ENCODE measurements at places on chromosomes 12 and 14. TPM values are rescaled to one million over a fixed set of nuclear protein-coding genes. Genes with fewer than 3 reads are reported as not detected.
A peak's percentile ranks its signal among the peaks of the same experiment; 100 is the strongest.

The HHIPL1 gene
- 0.08 TPM for total RNA-seq

- no peak for DNase-seq
Measured at GRCh38 chr12:119807380-119807779, 69.7 kb downstream of the CIT start.

DNA sequence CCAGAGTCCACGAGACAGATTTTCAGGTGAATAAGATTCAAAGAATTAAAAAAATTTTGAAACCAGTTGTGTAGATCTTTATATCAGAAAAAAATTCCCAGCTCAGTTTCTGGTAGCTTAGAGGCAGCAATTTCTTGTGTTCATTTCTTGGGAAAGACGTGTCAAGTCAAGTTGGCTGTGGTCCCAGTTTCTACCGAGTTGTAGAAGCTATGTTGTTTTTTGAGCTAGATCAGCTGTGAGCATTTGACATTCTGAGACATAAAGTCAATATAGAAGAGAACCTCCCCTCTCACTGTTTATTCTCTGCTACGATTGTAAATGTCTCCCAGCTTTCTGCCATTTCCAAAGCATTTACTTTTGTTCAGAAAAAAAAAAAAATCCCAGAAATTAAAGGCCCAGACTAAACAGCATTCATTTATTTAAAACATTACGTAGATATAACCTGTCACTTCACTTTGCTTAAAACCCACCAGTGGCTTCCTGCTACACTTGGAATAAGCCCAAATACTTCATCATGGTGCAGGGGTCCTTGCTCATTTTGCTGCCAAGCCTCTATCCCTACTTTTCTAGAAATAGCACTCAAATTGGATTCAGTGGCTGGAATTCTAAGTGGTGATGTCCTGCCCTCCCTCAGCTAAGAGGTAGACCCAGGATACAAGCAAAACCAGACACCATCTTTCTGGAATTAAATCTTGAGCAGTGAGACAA lies 20.6 kb upstream of the PYGL start:
- no peak for DNase-seq

GRCh38 chr12:22935501-22935900 lies 310.5 kb downstream of the ETNK1 start:
- no peak for DNase-seq

The MIP gene
- not detected for total RNA-seq

DNA sequence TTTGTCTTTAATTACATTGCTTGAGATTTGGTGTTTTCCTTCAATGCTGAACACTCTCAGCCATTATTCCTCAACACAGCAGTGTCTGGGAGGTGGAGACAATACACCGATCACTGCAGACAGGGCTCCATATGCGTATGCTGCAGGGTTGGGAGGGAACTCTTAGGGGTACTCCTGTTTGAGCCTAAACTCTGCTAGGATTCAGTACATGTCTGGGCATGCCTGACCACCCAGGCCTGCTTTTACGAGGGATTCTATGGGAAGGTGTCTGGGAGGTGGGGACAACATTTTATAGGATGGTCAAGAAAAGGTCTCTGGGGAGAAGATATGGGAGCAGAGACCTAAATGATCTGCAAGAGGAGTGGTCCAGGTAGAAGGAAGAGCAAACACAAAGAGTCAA lies 34.3 kb downstream of the DHRS2 start:
- no peak for DNase-seq

DNA sequence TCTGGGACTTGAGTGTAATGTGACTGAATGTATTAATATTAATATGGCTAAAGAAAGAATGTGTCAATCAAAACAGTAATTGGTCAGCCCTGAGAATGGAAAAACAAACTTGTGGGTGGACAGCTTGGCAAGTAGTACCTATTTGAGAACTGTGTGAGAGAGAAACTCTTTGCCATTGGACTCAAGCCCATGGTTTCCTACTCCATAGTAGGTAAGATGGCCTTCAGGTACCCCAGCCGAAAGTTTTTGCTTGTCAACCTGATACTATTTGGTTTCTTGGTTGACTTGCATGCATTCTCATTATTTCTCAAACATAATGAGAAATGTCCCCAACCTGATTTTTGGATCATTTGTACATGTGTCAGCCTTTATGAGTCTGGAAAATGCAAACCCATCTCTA lies 391.1 kb downstream of the MDGA2 start:
- DNase-seq = no peak

The TAS2R7 gene
- total RNA-seq = not detected

DNA sequence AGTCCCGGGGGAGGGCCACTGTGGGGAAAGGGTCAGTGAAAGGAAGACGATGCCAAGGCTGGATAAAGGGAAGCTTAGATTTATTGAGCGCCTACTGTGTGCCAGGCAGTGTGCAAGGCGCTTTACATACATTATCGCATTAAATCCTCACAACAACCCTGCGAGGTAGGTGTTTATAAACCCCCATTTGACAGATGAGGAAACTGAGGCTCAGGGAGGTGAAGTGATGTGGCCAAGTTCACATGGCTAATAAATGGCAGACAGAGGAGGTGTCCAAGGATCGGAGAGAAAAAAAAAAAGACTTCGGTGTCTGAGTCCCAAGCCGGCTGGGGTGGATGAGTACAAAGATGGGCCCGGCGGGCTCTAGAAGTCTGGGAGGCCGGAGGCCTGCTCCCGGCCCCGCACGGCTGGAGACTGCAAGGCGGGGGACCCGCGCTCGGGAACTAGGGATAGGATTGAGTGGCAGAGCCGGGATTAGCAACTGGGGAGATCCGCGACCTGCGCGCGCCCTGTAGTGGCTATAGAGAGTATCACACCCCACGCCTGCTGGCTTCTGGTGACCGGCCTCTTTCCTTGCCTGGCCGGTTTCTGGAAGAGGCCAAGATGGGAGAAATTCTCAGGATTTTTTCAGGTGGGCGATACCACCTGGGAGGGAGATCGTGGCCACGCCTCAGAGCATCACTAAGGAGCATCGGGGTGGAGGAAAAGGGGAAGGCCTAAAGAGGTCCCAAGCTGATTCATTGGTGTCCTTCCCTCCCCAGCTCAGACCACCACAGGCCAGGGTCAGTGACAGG lies 3.9 kb downstream of the DDN start:
- DNase-seq = peak; percentile 62

DNA sequence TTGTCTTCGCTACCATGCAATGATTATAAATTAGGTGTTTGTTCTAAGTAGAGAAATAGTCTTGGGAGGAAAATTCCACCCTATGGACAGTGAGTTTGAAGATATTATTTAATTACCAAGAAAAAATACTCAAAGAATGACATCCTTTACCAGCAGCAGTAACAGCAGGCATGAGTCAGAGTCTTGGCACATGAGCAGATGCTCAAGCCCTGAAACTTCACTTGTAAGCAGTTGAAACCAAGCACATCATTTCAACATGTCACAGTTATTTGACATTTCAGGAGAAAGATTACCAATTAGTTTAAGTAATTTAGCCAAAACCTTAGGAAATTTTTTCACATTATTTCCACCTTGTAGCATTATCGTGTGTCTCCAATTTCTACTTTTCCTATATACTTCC lies 99.2 kb downstream of the C12orf50 start:
- no peak for DNase-seq

The CLEC12A gene
- 0.60 TPM for total RNA-seq

- no peak for DNase-seq
Measured at GRCh38 chr12:12513416-12514006, 49.2 kb downstream of the DUSP16 start.

DNA sequence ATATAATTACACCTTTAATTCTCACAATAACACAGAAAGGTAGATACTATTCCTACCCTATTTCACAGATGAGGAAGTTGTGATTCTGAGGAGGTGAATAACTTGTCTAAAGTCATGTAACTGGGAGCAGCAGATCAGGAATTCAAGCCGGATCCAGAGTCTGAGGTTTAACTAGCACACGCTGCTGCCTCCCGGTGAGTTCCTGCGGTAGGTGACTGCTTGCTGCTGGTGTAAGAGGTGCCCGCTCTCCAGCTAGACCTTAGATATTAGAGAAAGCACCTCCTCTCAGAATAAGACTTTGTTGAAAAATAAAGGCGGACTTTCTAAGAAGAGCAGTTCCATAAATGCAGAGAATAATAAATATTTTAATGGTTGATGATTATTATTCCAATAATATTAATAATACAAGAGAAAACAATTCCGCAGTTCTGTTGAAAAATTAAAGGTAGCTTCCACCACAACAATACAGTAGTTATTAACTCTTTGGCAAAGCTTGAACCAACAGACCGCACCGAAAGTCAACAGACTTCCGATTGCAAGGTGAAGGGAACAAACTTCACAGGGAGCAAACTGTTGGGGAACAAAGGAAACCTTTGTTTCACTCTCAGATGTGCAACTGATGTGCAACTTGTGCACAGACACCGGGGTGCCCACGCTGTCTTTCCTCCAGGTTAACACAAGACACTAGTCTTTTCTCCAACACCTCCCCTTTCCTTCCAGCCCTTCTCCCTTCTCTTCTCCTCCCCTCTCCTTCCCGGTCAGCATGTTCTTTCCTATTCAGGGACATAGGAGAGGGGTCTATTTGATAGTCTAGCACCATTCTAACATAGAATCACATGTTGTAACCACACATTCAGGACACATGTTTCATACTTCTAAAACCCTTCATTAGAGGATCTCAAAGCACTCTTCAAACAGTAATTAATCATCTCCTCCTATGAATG lies 73.2 kb upstream of the EGLN3 start:
- DNase-seq = no peak

The OR6C2 gene
- total RNA-seq = not detected

- no peak for DNase-seq
Measured at GRCh38 chr14:100042286-100042685, 22.9 kb upstream of the EVL start.

DNA sequence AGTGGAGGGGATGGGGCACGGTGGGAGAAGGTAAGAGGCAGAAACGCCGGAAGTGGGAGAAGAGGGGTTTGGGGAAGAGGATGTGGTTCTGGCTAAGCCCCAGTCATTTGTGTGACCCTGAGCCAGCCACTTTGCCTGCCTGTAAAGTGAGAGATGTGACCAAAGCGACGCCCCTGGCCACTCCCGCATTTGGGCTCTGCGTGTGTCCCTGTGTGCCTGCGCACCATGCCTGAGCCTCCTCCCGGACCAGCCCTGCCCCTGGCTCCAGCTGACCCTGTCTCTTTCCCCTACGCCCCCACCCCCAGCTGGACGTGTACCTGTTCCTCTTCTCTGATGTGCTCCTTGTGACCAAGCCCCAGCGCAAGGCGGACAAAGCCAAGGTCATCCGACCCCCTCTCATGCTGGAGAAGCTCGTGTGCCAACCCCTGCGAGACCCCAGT lies 8.0 kb downstream of the PLEKHG6 start:
- DNase-seq = no peak

The PAH gene
- not detected for total RNA-seq

DNA sequence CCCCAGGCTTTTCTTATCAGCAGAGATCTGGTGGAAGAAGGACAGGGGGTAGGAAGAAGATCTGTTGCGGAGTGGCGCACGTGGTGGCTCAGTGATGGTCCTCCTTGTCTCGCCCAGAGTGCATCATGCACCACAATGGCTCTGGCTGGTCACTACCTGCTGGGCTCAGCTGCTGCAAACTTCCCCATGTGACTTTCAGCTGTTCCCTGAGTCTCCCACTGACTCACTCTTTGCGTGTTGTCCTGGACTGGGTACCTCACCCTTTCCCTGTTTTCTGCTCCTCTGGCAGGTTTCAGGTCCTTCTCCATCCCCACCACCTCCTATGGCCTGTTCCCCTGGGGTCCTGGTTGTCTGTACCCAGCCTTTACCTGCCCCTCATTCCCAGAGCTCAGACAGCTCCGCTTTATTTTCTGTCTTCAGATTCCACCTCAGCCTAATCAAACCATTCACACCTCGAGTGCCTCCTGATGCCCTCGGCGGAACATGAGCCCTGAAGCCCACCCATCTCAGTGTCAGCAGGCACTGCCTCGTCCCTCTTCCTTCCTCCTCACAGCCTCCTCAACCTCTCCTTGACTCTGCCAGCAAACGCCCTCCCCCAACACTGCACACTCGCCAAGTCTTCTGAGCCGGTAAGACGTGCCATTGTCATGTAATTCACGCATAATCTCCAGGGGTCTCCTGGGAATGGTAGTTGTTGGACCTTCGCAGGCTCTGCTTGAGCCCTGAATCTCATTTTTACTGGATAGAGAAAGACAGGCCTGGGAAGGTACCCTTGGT lies 1.8 kb downstream of the C1R start:
- no peak for DNase-seq

The BICDL1 gene
- 44.7 TPM for total RNA-seq

- DNase-seq = no peak
Measured at GRCh38 chr12:18242380-18243089, 18.8 kb upstream of the PIK3C2G start.

DNA sequence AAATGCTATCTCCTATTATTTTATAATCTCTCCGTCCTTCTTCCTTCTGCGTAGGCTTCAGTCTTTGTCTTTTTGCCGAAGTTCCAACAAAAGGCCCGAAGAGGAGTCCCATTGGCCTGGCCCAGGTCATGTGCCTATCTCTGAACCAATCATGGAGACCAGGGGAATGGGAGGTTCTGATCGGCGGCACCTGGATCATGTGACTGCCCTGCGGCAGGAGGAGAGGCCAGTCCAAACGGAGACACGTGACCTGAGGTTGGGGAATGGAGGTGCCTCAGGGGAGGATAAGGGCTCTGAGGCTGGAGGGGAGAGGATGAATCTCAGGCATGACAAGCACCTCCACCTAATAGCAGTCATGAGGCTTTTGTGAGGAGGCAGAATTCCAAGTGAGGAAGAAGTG lies 86.0 kb downstream of the AACS start:
- DNase-seq = no peak

GRCh38 chr14:58072288-58073071 lies 79.5 kb downstream of the ARMH4 start:
- peak; percentile 45 for DNase-seq

GRCh38 chr12:121813951-121814350 lies 10.1 kb downstream of the SETD1B start:
- no peak for DNase-seq

DNA sequence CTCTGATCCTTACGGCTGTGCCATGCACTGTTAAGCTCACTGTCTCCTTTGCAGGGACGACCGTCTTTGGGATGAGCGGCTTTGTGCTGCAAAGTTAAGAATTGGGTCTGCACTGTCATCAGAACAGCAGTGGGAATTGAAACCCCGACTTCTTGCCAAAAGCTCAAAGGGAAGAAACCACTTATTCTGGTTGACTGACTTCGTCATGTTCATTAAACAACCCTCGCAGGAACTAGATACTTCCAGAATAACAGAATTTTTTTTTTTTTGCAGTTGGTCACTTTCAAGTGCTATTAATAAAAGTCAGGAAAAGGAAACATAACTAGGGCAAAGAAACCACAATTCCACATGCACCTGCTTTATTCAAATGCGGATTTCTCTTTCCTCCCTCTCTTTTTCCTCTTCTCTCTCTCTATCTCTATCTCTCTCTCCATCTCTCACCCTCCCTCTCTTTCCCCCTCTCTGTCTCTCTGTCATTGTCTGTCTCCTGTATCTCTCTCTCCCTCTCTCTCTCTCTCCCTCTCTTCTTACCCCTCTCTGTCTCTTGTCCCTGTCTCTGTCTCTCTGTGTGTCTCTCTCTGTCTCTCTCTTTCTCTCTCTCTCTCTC lies 12.3 kb upstream of the GLT1D1 start:
- no peak for DNase-seq

The DTX3 gene
- total RNA-seq = 19.3 TPM

GRCh38 chr12:94592080-94592479 lies 58.3 kb downstream of the TMCC3 start:
- DNase-seq = no peak

- DNase-seq = no peak
Measured at GRCh38 chr12:65334521-65334920, 56.0 kb downstream of the MSRB3 start.

GRCh38 chr12:93704122-93704521 lies 26.9 kb downstream of the CRADD start:
- DNase-seq = no peak

Data from activated CD4-positive, alpha-beta memory T cell treated with anti-CD3 and anti-CD28 coated beads, Interleukin-2, amount 10 ng/mL, durations not matched to agents 7 days and 5 days (primary cell).